Epithelial cell of prostate (primary cell): ENCODE measurements at places on chromosomes 5 and 9.

DNA sequence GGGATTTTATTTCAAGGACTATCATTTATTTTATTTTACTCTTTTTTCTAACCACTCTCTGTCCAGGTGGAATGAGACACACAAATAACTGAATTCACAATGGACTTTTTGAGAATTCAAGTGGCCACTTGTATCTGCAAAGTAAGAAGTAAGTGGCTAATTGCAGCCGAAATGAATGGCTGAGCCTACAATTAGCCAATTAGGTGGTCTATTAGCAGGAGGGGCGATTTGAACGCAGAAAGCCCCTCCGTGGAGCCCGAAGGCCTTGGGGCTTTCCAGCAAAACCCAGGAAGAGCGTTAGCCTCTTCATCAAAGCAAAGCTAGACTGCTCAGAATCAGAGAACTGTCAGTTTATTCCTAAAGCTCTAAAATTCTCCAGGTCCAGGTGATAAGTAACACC is 176.9 kb downstream of the EBF1 start:
- no peak for DNase-seq

GRCh38 chr5:111142932-111143331 is 50.8 kb downstream of the WDR36 start:
- no peak for DNase-seq

- DNase-seq = no peak
Observed at GRCh38 chr5:127223256-127223974, 67.2 kb upstream of the MEGF10 start.

DNA sequence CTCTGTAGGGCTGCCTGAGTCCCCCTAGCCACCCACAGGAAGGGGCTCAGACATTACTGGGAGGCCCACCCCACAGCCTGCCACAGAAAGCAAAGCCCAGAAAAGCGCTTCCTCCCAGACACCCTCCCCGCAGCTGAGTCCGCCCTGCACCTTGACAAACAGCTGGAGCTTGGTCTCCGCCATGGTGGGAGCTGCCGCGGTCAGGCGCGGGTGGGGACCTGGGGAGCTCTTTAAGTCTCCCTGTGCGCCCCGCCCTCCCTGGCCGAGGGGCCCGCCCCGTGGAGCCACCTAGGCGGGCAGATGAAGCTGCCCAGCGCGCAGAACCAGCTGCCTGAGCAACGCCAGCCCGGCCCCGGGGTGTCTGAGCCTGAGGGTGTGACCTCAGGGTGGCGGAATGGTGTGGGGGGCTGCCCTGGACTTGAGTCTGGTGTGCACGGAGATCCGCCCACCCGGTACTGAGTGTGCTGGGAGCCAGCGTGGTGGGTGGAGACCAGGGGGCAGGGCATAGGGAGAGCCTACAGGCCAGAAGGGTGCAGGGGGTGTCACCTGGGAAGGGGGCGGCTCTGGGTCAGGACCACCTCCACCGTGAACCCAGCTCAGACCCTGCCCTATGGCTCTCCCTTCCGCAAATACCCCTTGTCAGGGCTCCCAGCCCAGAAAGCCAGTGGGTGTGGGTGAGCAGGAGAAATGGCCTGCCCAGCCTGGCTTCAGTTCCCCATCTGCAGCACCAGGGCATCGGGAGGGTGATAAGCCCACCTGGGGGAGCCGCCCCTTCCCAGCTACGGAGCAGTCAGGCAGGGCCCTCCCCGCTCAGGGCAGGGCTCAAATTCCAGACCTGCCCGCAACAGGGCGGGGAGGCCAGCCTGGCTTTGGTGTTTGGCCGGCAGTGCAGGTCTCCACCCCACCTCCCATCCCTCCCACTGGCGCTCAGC is at the start of gene CLIC3:
TSS of gene CLIC3 (minus strand) at position 208 of the 932 bp plus-strand sequence. CDS start at position 183, 25 bp downstream.
- DNase-seq = no peak

DNA sequence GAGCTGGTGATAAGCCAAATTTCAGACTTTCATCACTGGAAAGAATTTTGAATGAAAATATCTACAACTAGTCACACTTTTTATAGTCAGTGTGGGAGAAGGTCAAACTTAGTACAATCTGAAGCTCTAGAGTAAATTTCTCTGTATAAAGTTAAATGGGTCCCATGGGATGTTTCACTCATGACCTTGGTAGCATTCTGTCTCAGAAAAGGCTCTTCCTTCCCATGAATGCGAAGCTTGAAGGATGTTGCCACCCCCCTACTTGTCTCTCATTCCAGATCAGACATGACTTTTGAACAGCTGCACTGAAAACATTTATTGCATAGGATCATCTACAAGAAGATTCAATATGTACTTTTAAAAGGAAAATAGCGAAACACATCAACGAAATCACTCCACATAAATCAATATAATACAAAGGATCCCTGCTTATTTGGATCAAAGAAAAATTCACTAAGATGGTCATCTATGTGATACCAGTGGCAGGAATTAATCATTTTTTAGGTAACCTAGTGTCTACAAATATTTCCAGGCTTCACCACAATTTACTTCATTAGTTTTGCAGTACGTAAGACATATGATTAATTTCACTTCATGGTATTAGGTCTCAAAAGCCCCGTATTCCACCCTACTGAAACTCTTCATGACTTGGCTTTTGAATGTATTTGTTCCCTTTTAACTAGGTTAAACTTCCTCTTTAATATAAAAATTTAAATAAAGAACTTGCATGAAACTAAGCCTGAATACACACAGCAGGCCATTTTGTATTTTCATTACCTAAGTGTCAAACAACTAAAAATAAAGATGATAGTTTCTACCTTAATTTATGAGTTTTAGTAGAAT is 4.4 kb downstream of the ST8SIA4 start:
- DNase-seq = no peak

GRCh38 chr5:136622747-136623146 is 257.4 kb upstream of the TRPC7 start:
- no peak for DNase-seq

DNA sequence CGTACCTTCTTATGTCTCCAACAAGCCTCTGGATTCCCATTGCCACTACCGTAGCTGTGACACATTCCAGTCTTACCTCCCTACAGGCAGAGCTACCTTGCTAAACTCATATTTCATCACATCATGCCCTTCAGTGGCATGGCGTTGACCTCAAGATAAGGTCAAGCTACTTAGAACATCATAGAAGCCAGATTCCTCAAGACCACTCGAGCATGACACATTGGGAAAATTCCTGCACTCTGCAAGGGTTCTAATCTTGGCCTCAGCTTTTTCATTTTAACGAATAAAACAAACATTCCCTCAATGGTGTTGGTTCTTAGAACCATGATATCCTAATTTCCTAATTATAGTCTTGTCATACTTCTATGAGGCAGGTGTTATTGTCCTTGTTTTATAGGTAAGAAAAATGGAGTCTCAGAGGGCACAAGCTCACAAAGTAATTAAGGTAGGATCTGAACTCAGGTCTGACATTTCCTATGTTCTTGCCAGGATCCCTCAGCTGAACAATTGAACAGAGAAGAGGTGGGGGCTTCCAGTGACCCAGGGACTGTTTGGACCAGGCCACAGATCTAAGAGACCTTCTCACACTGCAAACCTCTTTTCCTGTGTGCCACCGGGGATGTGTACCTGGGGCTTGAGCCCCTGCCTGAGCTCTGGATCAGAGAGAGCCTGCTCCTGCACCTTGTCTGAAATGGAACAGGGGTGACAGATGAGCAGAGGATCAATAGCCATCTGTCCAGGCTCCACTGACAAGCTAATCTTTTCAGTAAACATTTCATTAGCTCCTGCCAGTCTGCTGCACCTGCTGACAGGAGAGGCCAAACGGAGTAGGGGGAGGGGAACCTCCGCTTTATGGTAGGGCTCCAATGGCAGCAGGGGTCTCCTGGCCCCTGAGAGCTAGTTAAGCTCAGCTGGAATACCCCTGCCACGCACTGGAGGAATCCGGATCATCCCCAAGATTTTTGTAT is 49.3 kb downstream of the ALG2 start:
- no peak for DNase-seq

DNA sequence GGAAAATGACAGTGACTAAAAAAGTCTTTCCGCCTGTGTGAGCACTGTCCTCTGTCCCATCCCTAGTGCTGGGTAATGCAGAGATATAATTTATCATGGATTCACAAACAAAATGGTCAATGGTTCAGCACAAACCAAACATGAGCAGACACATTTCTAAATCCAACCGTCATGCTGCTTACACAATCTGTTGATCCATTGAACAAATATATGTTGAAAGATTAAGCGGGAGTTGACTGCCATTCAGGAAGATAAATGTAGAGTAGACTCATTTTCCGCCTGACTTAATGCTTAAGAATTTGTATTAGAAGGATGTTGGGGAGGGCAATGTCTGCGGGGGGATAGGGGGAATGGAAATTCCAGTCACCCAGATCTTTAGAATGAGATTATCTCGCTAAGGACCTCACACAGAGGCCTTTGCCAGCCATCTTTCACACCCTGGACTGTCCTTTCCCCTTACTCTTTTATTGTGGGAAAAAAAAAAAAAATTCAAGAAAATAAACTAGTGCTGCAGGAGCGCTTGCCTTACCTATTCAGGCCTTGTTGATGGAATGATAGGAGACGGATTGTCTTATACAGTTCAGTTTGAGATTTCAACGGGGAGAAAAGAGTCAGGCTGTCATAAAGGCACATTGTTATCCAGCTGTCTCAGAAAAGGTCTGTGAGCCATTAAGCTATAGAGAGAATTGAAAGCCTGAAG is 153.7 kb downstream of the TLE1 start:
- DNase-seq = peak; percentile 62

- DNase-seq = no peak
Observed at GRCh38 chr9:114029311-114030170, 48.6 kb downstream of the AMBP start.

- DNase-seq = no peak
Observed at GRCh38 chr5:150246429-150246828, 43.1 kb downstream of the CAMK2A start.

DNA sequence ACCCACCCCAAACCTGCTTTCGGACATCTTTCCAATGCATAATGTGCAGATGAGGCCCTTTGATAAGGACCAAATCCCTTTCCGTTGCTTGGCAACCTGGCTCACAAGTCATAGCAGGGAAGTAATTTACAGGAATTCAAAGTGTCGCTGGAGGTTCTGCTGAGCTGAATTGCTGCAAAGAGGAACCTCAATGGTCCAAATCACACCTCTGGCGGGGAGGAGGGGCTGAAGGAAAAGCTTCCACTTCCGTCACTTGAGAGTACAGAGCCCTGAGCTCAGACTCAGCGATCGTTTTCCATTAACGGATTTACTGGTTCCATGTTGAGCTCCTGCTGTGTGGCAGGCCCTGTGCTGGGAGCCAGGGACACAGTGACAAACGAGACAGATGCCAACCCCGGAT is 99.3 kb downstream of the KCNIP1 start:
- no peak for DNase-seq

DNA sequence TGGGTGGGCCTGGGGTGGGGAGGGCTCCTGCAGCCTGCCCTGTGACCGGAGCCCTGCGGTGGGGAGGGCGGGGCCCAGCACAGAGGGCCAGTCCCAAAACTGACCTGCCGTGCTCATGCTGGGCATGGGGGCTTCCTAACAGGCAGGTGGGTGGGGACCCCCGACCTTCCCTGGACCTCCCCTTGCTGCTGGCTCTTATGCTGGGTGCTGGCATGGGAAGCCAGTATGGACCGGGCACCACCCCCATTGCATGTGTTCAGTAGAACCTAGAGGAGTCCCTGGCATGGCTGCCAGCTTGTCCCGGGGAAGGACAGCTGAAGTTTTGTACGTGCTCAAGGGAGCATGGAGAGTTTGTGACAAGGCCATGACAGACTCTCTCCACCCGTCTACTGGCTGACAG is 37.1 kb downstream of the WNK2 start:
- no peak for DNase-seq

- DNase-seq = no peak
Observed at GRCh38 chr5:180830253-180831138, 27.9 kb upstream of the MGAT1 start.

GRCh38 chr5:158676642-158677469 is 422.9 kb downstream of the EBF1 start:
- DNase-seq = no peak

DNA sequence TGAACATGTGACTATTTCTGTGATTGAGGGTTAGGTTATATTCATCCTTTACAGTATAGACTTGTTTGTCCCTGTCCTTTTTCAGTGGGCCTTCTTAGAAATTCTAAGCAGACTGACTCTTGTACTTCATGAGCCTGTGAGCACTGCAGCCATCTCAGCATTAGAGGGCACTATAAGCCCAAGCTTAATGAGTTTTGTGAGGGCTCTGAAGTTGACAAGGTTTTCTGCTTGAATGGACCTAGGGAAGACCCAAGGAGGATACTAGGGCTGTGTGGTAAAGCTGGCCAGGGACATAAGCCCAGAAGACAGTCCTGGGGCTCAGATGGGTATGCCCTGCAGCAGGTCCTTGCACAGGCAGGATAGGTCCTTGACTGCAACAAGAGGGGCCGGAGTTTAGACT is 126.5 kb downstream of the MRPS30 start:
- no peak for DNase-seq

- no peak for DNase-seq
Observed at GRCh38 chr5:171537070-171537849, 117.8 kb downstream of the FGF18 start.

- DNase-seq = no peak
Observed at GRCh38 chr5:9431151-9431495, 114.8 kb downstream of the SEMA5A start.

DNA sequence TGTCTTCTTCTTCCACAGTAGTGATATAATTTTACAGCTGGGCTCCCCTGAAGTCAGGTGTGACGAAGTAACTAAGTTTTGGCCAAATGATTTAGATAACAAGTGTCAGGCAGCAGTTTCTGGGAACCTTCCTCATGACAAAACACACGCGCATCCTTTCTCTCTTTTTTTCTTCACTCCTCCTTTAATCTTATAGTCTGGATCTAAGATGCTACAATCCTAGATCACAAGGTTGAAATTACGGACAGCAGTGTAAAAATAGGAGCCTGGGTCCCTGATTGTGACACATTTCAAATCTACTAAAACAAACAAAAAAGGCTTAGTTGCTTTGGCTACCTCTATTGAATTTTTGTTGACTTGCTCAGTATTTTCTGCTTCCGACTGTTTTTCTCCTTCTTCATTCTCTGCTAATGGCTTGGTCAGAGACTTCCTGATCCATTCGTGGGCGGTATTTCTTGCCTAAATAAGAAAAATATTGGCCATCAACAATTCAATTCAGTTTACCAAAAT is 36.1 kb downstream of the FAM114A2 start:
- DNase-seq = no peak

- no peak for DNase-seq
Observed at GRCh38 chr5:52504584-52505240, 283.0 kb upstream of the ITGA1 start.

DNA sequence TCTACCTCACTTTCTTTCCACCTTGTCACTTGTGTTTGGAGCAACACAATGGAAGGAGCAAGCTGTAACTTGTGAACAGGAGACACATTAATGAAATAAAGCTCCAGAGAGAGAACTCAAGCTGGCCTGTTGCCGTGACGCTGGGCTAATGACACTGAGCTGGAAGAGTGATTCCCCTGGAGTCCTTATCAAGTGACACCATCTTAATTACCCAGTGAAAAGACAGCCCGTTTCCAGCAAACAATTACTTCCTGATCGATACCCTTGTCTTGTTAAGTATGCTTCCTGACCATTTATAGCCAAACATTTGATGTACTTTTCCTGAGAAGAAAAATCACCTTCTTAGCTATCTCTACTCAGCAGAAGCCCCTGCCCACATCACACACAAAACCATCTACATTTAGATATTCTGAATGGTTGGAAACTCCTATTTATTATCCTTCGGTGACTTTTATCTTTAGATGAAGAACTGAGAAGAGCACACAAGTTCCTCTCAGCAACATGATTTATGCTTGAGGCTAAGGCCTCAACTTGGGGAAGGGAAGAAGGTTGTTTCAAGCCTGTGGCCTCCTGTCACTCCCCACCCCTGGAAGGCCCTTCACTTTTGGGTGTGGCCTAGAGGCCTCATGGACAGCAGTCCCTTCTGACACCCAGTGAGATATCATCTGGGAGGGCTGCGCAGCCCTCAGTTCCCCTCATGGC is 34.1 kb downstream of the CRHBP start:
- no peak for DNase-seq
